ENCODE measurements at places on chromosomes 6 and 20. TPM values are rescaled to one million over a fixed set of nuclear protein-coding genes. Genes with fewer than 3 reads are reported as not detected.

ESR1 gene
- 6.8 TPM for total RNA-seq

C6orf15 gene
- total RNA-seq: not detected

MYLK4 gene
- 0.38 TPM for total RNA-seq

ARMC2 gene
- total RNA-seq: 10.7 TPM

ZNF512B gene
- 20.7 TPM for total RNA-seq

PPP2R5D gene
- 38.0 TPM for total RNA-seq
